Activated T-helper 1 cell treated with Interleukin-2 at 50 U/mL for 16 hours (primary cell): ENCODE measurements at places on chromosomes 13 and 19.

DNA sequence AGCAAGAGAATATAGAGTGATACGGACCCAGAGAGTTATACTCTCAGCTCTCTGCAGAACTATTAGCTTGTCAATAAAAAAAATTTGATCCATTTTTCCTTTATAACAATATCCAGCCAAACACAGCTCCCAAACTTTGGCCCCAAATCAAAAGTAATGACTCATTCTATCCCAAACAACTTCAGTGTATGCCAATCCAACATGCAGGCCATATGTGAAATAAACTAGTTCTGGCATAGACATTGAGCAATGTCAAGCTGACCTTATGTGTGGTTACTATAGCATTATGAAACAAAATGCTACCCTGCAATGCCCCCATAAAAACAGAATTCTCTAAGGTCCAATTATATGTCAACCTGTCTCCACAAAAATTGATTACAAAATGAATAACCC lies 209.5 kb downstream of the DNAJC15 start:
- no peak for DNase-seq

DNA sequence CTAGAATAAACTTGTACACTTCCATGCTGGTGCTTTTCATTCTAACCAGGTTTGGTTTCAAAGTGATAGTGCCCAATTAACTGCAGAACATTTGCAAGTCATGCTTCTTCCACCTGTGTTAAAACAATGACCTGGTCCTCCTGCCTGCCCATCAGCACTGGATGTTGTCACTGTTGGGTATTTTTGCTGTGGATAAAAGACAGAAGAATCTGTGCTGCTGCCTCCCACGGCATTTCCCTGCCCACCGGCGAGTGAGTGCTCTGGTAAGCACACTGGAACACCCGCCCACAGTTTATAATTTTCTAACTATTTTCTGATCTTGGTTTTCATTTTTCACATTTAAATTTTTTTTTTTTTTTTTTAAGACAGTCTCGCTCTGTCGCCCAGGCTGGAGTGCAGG lies 2.3 kb upstream of the AKAP8 start:
- DNase-seq, result no peak

DNA sequence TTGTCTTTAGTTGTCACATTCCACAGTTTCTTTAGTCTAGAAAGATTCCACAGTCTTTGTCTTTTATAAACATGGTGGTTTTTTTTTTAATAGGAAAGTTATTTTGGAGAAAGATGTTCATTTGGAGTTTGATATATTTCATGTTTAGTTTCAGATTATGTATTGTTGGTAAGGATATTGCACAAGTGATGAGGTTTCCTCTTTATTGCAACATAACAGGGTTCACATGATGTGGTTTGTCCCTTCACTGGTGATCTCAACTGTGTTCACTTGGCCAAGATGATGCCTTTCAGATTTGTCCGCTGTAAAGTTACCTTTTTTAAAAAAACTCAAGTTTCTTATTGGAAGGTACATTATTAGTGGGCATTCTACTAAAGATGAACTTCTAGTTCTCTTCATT lies 3.2 kb downstream of the ZNF230 start:
- no peak for DNase-seq

- DNase-seq, result no peak
Observed at GRCh38 chr19:6667114-6667627, 2.8 kb downstream of the TNFSF14 start.

GRCh38 chr13:23618341-23618740 lies 48.1 kb downstream of the TNFRSF19 start:
- no peak for DNase-seq

- no peak for DNase-seq
Observed at GRCh38 chr13:23754997-23755396, 134.2 kb downstream of the MIPEP start.
